AG09309 (cell line): ENCODE measurements at places on chromosomes 6 and 20.

DNA sequence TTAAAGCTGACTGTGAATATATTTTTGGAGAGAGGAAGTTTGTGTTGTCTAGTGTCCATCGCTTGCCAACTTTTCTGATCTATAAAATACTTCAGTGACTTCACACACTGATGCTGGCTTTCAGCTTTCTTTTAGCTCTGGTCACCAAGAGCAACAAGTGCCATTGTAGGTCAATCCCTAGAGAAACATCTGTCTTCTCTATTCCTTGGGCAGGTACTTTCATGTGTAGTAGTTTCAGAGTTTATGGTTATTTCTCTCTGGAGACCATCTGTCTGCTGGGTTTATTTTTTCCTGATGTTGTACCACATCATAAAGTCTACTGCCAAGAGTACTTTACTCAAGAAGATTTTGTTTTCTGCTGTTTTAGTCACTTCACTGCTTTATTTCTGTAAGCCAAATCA, 249.9 kb downstream of the KHDC1L start:
- no peak for DNase-seq

DNA sequence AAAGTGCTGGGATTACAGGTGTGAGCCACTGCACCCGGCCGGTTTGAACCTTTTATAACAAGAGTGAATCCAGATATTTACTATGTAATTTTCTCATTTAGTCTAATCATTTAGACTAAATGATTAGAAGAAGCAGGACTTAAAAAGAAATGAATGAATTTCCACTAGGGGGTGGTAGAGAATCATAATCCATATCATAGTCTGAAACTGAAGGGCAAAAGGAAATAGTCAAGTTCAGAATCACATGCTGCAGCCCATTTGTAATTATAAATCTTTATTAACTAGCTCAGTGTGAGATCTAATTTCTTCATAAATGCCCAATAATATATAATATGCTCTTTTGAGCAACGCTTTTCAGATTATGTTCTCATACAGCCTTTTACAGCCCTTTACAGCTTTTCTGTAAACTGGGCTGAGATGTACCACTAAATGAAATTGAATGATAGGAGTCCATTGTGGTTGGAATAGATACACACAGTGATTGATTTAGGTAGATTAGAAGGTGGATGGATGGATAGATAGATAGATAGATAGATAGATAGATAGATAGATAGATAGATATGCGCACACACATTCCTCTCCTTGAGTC, 31.8 kb downstream of the PSMB9 start:
- no peak for DNase-seq

- no peak for DNase-seq
Observed at GRCh38 chr20:39004508-39004907, 42.4 kb downstream of the DHX35 start.

DNA sequence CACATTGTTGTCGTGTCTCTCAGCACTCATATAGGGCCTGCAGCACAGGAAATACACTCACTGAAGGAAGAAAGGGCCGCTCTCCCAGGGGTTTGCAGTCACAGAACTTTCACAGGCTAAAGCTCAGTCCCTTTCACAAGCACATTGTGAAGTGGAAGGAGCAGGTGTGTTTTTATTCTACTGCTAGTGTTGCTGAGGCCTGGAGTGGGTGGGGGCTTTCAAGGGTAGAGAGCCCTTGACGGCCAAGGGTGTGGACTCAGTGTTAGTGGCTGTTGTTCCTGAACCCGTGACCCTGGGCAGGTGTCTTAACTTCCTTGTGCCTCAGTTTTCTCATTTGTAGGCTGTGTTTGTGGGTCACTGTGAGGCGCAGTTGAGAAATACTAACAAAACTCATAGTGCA, 66.2 kb upstream of the SLC22A1 start:
- no peak for DNase-seq

- no peak for DNase-seq
Observed at GRCh38 chr6:108650325-108650724, 89.6 kb downstream of the FOXO3 start.

DNA sequence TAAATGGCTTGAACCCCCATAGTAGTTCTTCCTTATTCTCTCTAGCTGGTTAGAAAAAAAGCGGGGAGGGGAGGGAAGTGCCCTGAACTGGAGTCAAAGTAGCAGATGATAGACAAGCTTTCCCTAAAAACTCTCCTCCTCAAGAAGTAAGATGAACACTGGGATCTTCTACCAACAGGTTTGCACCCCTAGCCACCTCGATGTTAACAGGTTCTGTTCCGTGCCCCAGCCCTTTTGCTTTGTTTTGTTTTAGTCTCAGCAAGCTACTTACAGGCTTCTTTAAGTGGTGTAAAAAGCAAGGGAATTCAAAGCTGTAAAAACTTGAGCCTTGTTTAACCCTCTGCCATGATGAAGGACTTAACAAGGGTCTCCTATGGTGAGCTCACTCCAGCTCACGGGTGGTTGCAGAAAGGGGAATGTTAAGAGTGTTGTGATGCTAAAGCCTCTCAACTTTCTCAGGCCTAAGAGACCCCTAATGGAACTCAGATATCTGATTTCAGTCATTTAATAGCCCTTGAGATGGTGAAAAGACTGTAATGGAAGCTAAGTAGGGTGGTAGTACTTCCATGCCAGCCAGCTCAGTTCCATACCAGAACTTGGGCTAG, 106.0 kb downstream of the FOXO3 start:
- DNase-seq: no peak

- no peak for DNase-seq
Observed at GRCh38 chr20:40668449-40669228, 20.4 kb downstream of the MAFB start.

DNA sequence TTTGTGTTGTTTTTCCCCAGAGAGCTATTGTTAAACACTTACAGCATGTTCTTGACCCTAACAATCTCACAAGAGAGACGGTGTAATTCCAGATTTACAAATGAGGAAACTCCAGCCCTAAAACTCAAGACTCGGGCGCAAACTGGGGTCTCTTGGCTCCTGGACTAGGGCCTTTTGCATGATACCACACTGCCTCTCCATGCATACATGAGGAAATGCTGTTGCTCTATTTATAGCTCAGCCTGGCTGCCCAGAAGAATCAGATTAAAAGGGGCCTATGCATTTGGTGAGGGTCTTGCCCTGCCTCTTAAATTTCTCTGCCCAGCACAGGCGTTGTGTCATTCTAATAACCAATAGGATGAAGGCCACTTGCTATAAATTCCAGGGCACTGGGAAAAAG, 30.5 kb upstream of the SNRPB2 start:
- DNase-seq: no peak

GRCh38 chr20:45835825-45836224, 2.2 kb downstream of the SNX21 start:
- peak; percentile 53 for DNase-seq

DNA sequence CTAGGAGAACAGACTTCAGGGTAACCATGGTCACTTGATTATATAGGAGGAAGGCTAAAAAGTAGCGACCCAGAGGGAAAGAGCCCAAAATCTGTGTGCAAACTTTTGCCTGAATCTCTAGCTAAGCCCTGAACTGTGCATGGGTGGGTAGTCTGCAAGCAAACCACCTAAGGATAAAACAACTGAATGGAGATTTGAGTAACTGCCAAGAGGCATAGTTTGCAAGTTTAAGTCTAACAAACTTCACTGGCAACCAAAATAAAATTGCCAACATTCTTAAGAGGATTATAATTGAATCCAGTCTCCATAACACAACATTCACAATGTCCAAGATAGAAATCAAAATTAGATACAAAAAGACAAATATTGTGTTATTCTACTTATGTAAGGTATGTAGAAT, 192.0 kb upstream of the PLN start:
- DNase-seq: peak; percentile 4

DNA sequence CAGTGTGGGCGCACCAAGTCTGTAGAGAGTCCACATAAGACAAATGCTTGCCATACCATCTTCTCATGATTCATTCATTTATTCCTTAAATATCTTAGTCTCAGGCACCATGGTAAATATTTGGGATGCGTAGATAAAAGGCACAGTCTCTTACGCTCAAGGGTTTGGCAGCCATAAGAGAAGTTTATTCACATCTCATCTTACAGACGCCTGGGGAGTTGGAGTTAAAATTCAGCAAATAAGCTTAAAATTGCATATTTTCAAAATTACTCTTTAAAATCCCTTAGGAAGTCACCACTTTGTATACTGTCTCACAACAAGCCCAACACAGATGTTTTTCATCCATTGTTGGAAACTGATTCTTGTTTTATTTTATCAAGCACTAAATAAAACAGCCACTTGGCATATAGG, 363.3 kb downstream of the KIF16B start:
- DNase-seq: no peak

- DNase-seq: no peak
Observed at GRCh38 chr6:85172705-85173104, 277.2 kb upstream of the NT5E start.

DNA sequence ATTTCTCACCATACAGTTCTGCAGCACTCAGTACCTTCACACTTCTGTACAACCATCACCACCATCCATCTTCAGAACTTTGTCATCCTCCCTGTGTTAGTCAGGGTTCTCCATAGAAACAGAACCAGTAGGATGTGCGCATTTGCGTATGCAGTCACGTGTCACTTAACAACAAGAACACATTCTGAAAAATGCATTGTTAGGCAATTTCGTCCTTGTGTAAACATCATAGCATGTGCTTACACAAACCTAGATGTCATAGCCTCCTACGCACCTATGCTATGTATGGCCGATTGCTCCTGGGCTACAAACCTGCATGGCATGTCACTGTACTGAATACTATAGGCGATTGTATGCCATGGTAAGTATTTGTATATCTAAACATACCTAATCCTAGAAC, 66.2 kb upstream of the PTPRT start:
- no peak for DNase-seq

GRCh38 chr6:25017932-25018567, 82.3 kb upstream of the RIPOR2 start:
- no peak for DNase-seq

DNA sequence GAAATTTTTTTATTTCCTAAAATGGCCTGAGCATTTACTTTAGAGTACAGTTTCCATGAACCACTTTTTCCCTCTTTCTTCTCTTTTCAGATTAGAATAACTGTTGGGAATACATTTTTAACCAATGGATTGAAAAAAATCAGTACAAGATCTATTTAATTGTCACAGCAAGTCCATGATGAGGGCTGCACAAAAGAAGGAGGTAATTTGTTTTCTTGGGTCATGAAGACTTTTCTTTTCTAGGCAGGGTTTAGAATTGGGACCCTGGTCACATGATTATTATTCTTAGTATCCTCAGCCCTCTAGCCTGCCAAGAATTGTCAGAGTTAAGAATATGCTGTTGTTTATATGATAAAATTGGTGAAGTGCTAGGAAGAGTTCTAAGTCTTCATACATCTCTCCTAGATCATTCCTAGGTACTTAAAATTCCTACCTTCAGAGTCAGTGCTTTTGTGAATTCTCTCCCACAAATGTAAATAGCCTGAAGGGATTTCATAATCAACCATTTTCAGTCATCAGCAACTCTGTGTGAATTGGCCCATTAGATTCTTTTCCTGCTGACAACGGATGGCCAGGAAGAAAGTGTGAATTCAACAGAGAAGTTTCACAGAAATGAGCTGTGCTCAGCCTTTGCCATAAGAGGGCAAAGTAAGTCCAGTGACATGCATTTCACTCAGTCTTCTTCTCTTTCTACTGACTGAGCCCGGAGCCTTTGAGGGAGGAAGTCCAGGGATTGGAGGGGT, 32.4 kb upstream of the TPBG start:
- peak; percentile 74 for DNase-seq

DNA sequence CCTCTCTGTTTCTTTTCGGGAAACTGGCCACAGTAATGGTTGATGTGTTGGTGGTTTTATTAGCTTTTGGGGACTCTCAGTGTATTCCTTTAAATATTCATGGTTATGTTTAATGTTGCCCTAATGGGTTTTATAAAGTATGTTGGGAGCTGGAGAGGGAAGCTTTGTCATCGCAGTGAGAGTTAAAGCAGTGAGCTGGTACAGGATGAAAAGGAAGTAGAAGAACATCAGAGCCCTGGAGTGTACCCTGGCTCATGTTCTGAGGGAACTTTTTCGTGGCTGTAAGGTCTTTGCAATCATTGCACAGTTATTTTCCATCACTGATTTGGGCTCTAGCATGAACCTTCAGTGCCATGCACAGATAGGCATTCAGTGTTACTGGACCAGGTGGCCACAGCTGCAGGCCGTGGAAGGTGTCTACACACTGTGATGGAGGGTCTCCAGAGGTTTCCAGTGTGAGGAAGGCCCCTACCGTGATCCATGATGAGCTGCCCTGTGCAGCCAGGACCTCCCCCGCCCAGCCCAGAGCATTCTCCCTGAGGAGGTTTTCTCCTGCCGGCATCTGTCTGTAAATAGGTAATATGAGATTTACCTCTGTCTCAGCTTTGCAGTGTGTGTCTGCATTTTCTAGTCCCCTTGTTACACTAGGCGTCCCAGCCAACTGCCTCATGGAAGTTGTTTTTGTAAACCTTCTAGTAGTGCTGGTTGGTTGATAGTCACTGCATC, 22.4 kb upstream of the TMEM217 start:
- no peak for DNase-seq

- no peak for DNase-seq
Observed at GRCh38 chr20:36604952-36605398, 604 bp upstream of the RAB5IF start.

GRCh38 chr6:6002005-6002847, 4.5 kb downstream of the NRN1 start:
- no peak for DNase-seq

DNA sequence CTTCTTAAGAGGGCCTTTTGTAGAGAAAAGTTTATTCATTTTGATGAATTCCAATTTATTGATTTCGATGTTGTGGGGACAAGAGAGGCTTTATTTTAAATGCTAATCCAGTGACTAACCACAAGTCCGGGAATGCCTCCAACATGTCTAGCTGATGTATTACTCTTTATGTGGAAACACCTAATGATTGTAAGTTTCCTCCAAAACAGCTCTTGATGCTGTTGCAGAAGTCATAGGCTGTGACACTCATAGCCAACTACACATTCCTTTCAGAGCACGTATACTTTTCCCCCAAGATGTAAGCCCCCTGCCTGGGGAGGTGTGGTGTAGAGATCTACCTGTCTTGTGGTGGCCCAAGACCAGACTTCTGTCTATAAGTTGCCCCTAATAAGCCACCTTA, 61.3 kb upstream of the RNF24 start:
- DNase-seq: peak; percentile 72

- DNase-seq: no peak
Observed at GRCh38 chr6:56663344-56663743, 20.7 kb upstream of the DST start.

- DNase-seq: no peak
Observed at GRCh38 chr6:170025341-170025911, 265.5 kb downstream of the DLL1 start.

DNA sequence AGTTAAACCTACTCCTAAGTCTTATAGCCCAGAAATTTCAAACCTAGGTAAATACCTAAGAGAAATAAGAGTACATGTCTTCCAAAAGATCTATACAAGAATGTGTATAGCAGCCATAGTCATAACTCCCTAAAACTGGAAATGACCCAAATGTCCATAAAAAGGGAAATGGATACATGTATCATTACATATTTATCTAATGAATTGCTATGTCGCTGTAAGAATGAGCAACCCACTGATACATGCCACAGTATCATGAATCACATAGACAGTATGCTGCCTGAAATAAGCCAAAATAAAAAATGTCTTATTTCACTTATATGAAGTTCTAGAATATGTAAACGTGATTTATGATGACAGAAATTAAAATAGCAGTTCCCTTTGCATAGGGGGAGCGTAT, 679.5 kb downstream of the MAFB start:
- no peak for DNase-seq

- DNase-seq: no peak
Observed at GRCh38 chr20:3085571-3086072, 1.1 kb upstream of the AVP start.

GRCh38 chr20:44495257-44495656, 19.6 kb downstream of the TTPAL start:
- peak; percentile 73 for DNase-seq

- DNase-seq: no peak
Observed at GRCh38 chr6:53199765-53200164, 51.1 kb upstream of the GCM1 start.
